Right hindlimb (tissue), 1 donor: ENCODE measurements at places on chromosomes 6 and 20.

DNA sequence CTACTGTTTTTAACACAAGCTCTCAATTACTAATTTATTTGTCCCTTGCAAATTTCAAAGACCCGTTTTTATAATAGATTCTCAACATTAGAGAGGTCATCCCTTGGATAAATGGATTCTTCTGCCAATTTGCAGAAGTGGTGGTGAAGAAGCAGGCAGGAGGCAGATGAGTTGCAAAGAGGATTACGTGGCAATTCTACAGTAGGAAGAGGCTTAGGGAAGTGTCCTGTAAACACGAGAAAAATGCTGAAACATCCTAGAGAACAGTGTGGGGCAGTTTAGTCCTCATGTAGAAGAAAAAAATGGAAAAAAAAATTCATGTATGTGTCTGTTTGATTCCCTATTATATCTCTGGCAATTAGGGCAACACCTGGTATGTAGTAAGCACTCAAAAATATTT lies 87.6 kb downstream of the BMP2 start:
- no peak for DNase-seq

DNA sequence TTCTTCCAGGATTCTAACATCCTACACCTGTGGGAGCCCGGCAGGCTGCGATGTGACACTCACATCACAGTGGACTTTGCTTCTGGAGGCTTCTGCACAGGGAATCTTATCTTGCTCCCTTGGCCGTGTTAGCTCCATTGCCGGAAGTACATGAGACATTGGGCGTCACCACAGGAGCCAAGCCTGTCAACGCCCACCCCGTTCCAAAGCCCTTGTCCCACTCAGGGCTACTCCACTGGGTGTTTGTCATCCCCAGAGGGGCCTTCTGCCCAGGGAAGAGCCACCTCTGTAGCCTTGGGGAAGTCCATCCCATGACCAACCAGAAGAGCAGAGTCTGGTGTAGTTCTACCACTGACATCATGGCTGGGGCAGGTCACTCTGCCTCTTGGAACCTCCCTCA lies 1.7 kb downstream of the RAB44 start:
- no peak for DNase-seq

DNA sequence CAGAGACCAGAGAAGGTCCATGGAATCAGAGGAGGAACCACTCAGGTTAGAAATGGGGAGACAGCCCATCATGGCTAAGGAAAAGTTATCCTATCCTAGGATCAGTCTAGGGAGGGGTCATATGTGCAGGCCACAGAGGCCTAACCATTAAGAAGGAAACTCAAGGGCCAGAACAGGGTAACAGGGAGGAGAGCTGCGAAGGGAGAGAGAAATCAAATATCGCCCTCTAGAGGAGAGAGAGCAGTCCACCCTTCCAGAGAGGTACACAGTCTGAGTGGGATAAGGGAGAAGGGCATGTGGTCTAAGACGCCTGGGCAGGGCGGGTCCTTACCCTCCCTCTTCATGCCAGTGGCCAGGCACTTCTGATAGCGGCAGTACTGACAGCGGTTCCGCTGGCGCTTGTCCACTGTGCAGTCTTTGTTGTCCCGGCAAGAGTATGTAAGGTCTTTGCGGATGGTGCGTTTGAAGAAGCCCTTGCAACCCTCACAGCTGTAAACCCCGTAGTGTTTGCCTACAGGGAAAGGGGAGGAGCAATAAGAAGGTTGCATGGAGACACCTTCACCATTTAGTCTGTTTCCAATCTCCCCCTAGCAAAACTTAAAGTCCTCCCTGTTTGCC lies 2.9 kb downstream of the RXRB start:
- peak; percentile 40 for DNase-seq

GRCh38 chr6:87658516-87658915 lies 43.5 kb downstream of the AKIRIN2 start:
- no peak for DNase-seq

DNA sequence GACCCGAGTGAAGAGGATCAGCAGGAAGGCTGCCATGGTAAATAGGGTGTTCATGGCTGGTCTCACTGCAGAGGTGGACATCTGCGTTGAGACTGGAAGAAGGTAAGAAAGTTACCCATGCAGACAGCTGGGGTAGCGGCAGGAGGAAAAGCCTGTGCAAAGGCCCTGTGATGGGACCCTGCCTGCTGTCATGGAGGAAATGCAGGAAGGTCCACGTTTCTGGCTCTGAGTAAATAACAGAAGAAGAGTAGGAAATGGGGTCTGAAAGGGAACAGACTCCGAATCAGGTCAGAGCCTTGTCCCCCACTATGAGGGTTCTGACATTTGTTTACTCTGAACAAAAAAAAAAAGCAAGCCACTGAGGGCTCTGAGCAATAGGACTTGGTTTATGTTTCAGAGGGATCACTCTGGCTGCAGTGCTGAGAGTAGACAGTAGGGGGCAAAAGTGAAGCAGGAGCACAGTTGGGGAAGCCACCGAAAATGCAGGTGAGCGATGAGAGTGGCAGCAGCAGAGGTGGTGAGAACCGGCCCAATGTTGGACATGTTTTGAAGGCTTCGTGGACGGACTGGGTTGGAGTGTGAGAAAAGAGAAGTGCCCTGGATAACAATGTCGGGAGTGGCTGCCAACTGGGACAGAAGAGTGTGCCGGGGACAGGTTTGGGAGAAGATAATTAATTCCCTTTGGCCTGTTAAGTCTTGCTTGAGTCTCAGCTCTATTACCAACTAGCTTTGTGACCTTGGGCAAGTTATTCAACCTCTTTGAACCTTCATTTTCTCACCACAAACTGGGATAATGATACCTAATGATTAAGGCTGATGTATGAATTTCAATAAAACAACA lies 57.9 kb upstream of the MAP7 start:
- DNase-seq = peak; percentile 41

GRCh38 chr6:122388945-122389344 lies 10.5 kb upstream of the HSF2 start:
- no peak for DNase-seq

DNA sequence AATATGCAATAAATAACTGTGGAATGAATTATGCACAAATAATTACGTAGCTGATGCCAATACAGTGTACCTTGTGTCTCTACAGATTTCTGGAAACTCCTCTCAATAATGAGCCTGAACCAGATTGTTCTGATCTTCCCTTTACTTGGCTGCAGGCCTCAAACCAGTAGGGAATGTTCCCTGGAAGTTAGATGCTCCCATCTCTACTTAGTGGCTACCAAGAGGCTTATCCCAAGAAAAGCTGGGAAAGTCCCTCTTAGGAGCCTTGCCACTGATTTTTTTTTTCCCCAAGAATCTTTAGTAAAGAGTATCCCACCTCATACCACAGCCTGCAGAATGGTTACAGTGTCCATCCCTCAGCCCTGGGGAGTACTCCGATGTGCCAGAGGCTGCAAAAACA lies 702.1 kb downstream of the RFPL4B start:
- DNase-seq = no peak

- no peak for DNase-seq
Observed at GRCh38 chr20:18589941-18590674, 2.3 kb downstream of the DTD1 start.

DNA sequence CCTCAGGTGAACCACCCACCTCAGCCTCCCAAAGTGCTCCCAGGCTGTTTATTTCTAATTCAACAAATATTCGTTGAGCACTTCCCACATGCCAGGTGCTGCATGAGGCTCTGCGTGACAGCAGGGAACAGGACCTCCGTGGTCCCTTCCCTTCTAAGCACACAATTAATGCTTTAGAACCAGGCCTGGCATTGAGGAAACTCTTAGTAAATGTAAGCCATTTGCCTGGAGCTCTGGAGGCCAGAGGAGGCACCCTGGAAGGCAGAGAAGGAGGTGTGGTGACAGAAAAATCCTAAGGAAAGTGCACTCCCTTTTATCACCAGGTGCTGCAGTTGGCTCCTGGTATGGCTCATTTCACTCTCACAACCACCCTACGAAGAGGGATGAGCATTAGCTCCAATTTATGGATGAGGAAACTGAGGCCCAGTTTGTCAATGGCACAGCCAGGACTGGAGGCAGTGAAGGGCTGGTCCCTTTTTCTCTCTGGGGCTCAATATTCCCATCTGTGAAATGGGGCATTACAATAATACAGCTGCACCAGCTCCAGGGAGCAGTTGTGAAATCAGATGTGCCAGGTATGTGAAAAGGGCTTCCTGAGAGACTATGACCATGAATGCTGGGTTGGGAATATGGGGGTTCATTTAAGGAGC lies 8.1 kb upstream of the ID1 start:
- no peak for DNase-seq

GRCh38 chr6:30020626-30021025 lies 40.4 kb upstream of the POLR1H start:
- DNase-seq = no peak

GRCh38 chr6:21188505-21189223 lies 404.9 kb upstream of the SOX4 start:
- DNase-seq = no peak

GRCh38 chr6:149275621-149276020 lies 41.9 kb upstream of the TAB2 start:
- no peak for DNase-seq

DNA sequence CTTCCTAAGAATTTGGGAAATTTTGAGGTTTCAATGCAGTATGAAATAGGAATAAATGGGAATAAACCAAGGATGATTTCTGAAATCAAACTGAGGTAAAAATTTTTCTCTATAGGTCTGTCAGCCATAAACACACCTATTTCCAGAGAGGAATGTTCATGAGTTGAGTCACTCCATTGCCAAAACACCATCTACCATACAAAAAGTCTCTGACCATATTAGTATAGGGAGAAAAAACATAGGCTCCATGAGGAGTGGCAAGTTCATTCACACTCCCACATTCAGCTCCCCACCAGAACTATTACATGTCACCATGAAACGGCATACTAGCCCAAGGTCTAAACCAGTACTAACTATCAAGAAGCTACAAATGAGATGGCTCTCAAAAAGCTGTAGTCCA lies 9.6 kb downstream of the ZNF318 start:
- no peak for DNase-seq

DNA sequence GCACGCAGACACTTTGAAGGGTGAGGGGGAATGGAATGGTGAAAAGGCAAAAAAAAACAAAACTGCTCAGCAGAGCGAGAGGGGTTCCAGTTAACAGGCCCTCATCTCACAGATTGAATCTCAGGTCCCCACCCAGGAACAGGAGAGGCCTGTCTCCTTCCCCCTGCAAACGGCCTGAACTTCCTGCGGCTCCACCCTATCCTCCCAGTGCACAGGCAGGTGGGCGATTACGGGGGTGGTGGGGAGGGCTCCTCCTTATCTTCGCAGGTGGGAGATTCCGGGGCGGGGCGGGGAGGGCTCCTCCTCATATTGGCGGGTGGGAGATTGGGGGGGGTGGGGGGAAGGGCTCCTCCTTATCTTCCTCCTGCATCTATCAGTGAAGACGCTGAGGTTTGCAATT lies 129.0 kb downstream of the SOX4 start:
- no peak for DNase-seq

DNA sequence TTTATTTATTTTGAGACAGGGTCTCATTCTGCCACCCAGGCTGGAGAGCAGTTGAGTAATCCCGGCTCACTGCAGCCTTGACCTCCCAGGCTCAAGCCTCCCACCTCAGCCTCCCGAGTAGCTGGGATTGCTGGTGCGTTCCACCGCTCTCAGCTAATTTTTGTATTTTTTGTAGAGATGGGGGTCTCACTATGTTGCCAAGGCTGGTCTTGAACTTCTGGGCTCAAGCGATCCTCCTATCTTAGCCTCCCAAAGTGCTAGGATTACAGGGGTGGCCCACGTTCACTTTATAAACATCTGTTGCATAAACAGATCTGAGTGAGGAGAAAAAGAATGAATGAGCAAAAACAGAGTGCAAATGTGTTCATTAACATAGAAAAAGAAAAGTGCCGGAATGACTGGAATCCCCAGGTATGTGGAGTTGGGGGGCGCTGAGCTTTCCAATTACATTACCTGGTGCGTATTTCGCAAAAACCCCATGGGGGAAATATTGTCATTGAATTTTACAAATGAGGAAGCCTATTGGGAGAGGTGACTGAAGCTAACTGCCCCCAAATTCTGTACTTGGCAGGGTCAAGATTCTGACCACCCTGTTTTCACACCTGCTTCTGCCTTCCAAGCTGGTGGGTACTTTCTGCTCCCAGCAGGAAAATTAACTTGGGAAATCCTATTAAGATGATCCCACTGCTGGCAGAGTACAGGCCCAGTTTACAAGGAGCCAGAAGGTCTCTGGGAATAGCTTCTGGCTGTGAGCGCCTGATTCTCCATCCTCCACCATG lies 207.7 kb upstream of the JARID2 start:
- DNase-seq = no peak

- DNase-seq = no peak
Observed at GRCh38 chr20:8175741-8176675, 43.9 kb downstream of the PLCB1 start.

DNA sequence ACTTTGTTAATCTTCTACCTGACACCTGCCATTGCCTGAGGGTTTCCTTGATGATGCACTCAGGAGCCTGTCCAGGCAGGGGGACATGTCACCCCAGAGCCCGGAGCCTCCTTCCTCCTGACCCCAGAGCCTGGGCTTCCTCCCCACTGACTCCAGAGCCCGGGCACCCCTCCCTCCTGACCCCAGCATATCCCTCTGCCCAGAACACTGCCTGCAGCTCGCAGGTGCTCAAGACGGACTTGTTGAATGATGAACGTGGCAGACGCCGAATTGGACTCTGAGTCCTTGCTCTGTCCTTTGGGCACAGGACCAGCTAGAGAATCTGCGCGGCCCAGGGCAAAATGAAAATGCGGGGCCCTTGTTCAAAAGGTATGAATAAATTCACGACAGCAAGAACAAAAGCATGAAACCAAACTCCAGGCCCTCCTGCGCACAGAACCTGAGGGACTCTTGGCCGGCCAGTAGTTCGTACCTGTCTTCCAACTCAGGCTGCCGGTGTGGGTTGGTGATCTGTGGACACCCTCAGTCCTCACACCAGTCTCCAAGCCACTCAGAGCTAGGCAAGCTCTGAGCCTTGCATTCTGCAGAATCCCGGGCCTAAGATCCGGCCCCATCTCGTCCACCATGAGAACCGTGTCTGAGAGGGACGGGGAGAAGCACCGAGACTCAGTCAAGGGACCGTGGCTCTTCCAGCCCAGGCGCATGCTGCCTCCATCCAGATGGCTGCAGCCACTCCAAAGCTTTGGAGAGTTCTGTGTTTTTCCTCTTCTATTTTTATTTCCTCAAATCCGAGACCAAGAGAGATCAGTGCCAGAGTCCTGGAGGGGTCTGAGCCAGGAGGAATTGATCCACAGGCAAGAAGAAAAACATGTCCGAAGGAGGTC lies 104.7 kb downstream of the BMP7 start:
- no peak for DNase-seq

GRCh38 chr6:156980515-156980914 lies 203.3 kb downstream of the ARID1B start:
- no peak for DNase-seq

DNA sequence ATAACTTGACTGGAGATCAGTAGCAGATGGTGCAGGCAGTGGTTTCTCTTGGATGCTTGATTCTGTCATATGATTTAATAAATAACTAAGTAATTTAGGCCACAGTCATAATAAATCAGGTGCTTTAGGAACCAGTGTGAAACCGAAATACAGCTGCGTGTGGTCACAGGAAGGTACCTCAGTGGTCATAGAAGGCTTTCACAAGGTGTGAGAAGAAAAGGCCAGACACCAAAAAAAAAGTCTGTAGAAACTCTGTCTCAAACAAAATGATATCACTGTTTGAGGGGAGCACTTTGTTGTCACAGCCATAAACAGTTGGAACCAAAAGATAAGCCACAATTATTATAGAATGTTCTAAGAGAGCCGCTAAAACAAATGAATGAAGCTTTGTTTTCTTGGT lies 56.5 kb downstream of the ARMC2 start:
- DNase-seq = no peak

- no peak for DNase-seq
Observed at GRCh38 chr6:70552974-70553373, 13.8 kb upstream of the SDHAF4 start.

GRCh38 chr20:43746344-43747137 lies 19.7 kb upstream of the GTSF1L start:
- no peak for DNase-seq
